ENCODE measurements at places on chromosomes 1 and 21.

DNA sequence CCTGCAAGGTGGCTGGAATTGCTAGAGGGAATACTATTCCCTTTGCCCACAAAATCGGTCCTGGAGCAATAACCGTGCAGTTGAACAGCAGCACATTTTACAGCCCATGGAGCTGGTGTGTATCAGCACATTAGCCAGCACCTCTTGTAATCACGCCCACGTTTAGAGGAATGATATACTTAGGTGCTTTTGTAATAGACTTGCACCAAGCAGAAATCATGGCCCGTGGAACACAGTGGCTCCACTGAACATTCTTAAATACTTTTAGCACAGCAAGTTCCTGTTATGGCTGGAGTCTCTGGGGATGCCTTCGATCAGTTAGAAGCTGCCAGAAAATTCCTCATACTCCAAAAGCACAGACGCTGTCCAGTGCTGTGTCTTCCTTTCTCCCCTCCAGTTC, 218.1 kb upstream of the FAM78B start:
- DNase-seq, result no peak

- DNase-seq, result no peak
These were observed 27.6 kb downstream of the CD247 start for GRCh38 chr1:167490765-167491164.

GRCh38 chr1:3676581-3677470, 24.5 kb downstream of the TP73 start:
- DNase-seq, result no peak

GRCh38 chr1:68144856-68145255, 87.5 kb downstream of the WLS start:
- DNase-seq, result no peak

GRCh38 chr1:3093898-3094626, 25.1 kb downstream of the PRDM16 start:
- no peak for DNase-seq

GRCh38 chr1:114691061-114691460, 4.3 kb downstream of the AMPD1 start:
- no peak for DNase-seq

GRCh38 chr1:205162301-205162700, 40.5 kb upstream of the RBBP5 start:
- no peak for DNase-seq

- DNase-seq, result no peak
These were observed 142.6 kb downstream of the ESRRG start for GRCh38 chr1:216580538-216581057.

- DNase-seq, result no peak
These were observed 528.1 kb downstream of the KIF26B start for GRCh38 chr1:245682638-245683628.

- no peak for DNase-seq
These were observed 62.5 kb upstream of the TNFSF4 start for GRCh38 chr1:173269490-173270230.

DNA sequence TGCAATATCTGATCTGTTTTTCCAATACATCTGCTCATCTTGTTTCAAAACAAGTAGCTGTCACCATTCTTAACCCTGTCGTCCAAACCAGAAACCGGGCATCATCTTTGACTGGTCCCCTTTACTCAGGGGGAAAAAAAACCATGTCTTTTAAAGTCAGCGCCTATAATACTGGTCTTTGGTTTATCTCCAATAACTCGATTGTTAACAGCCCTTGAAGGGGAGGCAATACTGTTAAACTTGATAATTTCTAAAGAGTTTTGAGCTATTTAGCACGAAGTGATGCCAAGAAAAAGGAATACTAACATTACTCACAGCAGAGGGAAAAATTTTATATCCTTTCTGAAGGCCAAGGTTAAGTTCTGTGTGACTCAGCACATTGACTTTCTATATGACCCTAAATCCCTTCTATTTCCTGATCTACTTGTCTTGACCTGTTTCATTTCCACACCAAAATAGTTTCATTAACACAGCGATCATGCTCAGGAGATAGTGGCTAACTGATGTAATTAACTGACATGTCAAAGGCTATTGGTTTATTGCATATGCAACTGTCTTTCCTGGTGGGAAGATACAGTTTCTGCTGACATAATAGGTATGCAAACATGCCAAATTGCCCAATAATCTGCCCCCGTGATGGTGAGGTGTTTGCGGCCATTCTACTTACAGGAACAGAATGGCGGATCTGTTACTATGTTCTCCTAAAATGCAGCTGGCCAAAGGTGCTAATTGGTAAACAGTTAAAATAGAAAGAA, 59.1 kb downstream of the NFIA start:
- no peak for DNase-seq

DNA sequence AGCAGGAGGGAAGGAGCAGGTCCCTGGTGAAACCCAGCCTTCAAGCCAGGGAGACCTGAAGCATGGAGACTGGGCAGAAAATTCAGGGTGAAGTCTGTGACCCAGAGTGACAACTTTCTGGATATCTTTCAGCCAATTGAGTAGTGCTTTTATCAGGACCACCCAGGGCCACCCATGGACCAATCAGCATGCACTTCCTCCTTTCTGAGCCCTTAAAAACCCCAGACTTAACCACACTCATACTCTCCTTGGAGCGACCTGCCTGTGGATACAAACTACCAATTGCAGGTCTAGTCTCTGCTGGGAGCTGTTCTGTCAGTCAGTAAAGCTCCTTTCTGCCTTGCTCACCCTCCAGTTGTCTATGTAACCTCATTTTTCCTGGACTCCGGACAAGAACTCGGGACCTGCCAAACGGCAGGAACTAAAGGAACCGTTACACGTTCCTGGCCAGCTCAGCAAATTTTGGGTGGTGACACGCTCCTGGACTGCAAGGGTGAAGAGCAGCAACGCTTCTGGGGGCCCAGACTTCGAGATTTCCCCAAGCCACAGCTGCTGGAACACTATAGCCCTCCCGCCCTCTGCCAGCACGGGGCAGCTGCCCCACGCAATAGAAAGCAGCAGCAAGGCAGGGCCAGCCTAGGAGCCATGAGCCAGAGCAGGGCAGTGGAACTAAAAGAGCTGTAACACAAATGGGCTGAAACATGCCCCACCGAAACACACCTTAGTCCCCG, 1183.4 kb downstream of the AMY1C start:
- no peak for DNase-seq

GRCh38 chr1:70487910-70488665, 77.0 kb downstream of the CTH start:
- peak; percentile 16 for DNase-seq

GRCh38 chr1:27136236-27136551, 18.7 kb downstream of the SLC9A1 start:
- no peak for DNase-seq

- no peak for DNase-seq
These were observed 8.7 kb downstream of the CAPZB start for GRCh38 chr1:19476450-19477190.

- DNase-seq, result no peak
These were observed 500.9 kb upstream of the PTBP2 start for GRCh38 chr1:96220651-96221050.

Data from NCI-H1436 treated with DMSO at 0.1 percent for 48 hours (cell line).